Aorta (tissue), 5 donors: ENCODE measurements at places on chromosomes 1 and 21. TPM values are rescaled to one million over a fixed set of nuclear protein-coding genes. Genes with fewer than 3 reads are reported as not detected.

- no peaks in the 10 kb centered on the region for H3K27me3 ChIP-seq
- peak; percentile 73 for DNase-seq
- H3K4me3 ChIP-seq = no peak overlapping the region
Measured at GRCh38 chr1:9269078-9269501, 23.6 kb upstream of the SPSB1 start.

GRCh38 chr21:46171585-46171984 lies 12.7 kb downstream of the SPATC1L start:
- no peaks in the 10 kb centered on the region for H3K4me1 ChIP-seq
- no peak overlapping the region for H3K4me3 ChIP-seq
- H3K27me3 ChIP-seq = no peaks in the 10 kb centered on the region
- H3K27ac ChIP-seq = no peak overlapping the region
- no peak for DNase-seq
- H3K36me3 ChIP-seq = no peaks in the 10 kb centered on the region

DNA sequence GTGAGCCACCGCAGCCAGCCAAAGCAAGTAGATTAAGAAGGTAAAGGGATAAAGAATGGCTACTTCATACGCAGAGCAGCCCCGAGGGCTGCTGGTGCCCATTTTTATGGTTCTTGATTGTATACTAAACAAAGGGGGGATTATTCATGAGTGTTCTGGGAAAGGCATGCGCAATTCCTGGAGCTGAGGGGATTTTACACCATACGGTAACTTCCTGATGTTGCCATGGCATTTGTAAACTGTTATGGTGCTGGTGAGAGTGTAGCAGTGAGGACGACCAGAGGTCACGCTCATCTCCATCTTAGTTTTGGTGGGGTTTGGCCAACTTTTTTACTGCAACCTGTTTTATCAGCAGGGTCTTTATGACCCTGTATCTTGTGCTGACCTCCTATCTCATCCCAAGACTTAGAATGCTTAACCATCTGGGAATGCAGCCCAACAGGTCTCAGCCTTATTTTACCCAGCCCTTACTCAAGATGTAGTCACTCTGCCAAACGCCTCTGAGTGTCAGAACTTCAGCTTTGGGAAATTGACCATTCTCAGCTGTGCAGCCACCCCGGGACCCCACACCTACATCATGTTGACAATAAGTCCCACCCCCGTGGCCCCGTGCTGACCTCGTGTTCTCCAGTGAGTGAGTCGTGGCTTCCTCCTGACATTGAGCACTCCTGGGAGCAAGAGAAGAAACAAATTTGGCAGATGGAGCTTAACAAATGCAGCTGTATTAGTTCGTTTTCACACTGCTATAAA lies 149.4 kb upstream of the COL6A1 start:
- no peak for DNase-seq
- no peak overlapping the region for H3K27ac ChIP-seq
- no peaks in the 10 kb centered on the region for H3K4me1 ChIP-seq
- no peaks in the 10 kb centered on the region for H3K36me3 ChIP-seq

Gene SELP
- 9.1 TPM for total RNA-seq

- H3K27ac ChIP-seq = no peak overlapping the region
- no peaks in the 10 kb centered on the region for H3K27me3 ChIP-seq
- no peaks in the 10 kb centered on the region for H3K4me1 ChIP-seq
- H3K4me3 ChIP-seq = no peak overlapping the region
Measured at GRCh38 chr1:213985209-213986019, 2.4 kb upstream of the PROX1 start.

DNA sequence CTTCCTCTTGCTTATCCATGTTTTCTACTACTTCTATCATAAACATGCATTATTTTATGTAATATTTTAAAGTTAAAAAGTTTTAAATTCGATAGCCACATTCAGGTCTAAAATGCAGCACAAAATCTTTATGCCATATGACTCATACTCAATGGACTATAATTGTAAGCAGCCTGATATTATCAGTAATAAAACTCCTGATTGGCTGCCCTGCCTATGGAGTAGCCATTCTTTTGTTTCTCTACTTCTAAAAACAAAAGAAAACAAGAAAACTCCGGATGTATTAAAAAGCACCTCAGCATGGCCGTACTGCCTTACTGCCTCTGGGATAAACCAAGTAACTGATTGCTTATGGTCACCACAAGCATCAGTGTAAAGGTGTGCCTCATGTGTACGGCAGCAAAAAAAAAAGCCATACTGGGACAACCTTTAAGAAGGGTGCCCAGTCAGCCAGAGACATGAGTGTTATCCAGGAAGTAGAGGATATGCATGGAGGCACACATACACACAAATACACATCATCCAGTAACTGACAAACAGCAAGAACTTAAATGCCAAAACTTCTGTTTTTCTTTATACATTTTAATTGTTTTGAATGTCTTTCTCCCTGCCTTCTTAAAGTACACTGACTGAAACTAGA lies 9.2 kb downstream of the SLC35D1 start:
- no peak overlapping the region for H3K27ac ChIP-seq
- H3K27me3 ChIP-seq = no peaks in the 10 kb centered on the region
- H3K4me3 ChIP-seq = no peak overlapping the region
- no peaks in the 10 kb centered on the region for H3K4me1 ChIP-seq
- DNase-seq = no peak

DNA sequence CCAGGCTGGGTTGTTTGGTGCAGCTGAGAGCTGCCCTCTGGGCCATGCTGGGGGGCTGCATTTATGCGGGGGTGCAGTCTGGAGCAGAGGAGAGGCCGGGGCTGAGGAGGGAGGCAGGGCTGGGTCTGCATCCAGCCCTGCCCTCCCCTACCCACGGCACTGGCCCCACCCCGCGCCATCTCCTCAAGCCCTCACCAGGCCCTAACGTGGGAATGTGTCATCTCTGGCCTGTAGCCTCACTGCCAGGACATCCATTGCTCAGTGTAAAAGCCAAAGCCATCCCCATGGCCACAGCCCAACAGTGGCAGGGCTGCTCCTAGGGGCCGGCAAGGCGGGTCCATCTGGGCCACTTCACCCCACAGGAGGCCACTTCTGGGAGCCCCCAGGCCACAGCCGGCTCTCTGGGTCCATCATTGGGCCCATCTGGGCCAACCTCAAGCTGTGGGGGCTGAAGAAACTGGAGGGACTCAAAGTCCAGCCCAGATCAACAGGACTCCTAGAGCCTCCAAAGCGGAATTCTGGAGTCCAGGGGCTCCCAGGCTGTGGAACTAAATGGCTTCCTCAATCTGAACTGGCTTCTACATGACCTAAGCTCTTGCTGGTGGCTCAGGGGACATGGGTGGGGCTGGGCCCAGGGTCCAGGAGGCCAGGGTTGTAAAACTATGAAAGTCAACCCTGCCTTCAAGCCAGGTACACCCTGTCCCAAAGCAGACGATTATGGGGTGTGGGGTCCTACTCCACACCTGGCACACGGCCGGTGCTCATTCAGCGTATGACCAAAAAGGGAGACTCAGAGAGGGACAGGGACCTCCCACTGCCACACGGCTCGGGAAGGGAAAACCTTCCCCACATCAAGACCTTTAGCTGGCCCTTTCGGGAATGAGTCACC lies 32.6 kb downstream of the RUNX3 start:
- H3K36me3 ChIP-seq = no peaks in the 10 kb centered on the region
- H3K4me1 ChIP-seq = no peaks in the 10 kb centered on the region
- H3K27ac ChIP-seq = no peak overlapping the region
- H3K27me3 ChIP-seq = no peaks in the 10 kb centered on the region
- no peak overlapping the region for H3K4me3 ChIP-seq

Gene KCNT2
- total RNA-seq = 13.8 TPM

GRCh38 chr1:119549719-119550132 lies 42.7 kb downstream of the HSD3B1 start:
- H3K4me1 ChIP-seq = no peaks in the 10 kb centered on the region
- H3K4me3 ChIP-seq = no peak overlapping the region
- no peaks in the 10 kb centered on the region for H3K36me3 ChIP-seq
- DNase-seq = no peak
- no peak overlapping the region for H3K27ac ChIP-seq
- no peaks in the 10 kb centered on the region for H3K27me3 ChIP-seq

Gene RGS13
- total RNA-seq = 0.71 TPM

- no peaks in the 10 kb centered on the region for H3K4me1 ChIP-seq
- no peak for DNase-seq
Measured at GRCh38 chr1:245211761-245212160, 57.0 kb downstream of the KIF26B start.

Gene AVPR1B
- total RNA-seq = not detected

- DNase-seq = no peak
- peaks cover 9% of the 10 kb centered on the region for H3K4me1 ChIP-seq
- peak overlapping the region; percentile 14 for H3K27ac ChIP-seq
- H3K27me3 ChIP-seq = no peaks in the 10 kb centered on the region
Measured at GRCh38 chr1:205915354-205915990, 27.8 kb downstream of the SLC26A9 start.

Gene TMEM200B
- total RNA-seq = 18.2 TPM

DNA sequence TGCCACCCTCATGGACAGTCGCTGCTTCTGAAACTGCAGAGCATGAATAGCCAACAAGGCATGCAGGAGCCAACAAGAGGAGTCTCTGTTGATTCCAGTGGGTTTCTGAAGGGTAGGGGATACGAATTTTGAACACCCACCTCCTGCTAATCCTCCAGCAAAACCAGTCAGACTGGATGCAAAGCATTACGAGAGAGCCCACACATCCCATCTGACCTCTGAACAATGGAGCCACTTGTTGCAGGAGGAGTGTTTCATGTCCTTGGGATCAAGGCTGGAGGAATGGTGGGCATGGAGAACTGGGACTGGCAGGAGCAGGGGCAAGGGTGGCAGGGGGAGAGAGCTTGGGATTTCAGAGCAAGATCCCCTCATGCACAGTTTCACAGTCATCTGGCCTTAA lies 1.6 kb downstream of the VTCN1 start:
- DNase-seq = no peak
- H3K36me3 ChIP-seq = no peaks in the 10 kb centered on the region
- no peaks in the 10 kb centered on the region for H3K4me1 ChIP-seq
- no peak overlapping the region for H3K27ac ChIP-seq
- no peak overlapping the region for H3K4me3 ChIP-seq

DNA sequence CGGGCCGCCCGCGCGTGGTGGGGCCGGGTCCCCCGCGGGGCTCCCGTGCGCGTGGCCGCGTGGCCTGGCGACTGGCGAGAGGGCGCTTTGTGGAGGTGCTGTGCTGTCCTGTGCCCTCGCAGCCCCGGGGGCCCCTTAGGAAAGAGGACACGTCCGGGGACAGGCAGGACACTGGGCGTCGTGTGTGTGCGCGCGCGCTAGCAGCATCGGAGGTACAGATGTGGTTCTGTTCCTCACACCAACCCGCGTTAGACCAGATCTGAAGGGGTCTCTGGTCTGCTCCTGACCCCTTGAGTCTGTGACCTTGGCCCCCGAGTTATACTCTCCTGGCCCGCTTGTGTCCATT lies 489 bp downstream of the ACTN2 start:
- no peaks in the 10 kb centered on the region for H3K27me3 ChIP-seq
- H3K36me3 ChIP-seq = no peaks in the 10 kb centered on the region
- H3K27ac ChIP-seq = peak overlapping the region; percentile 32
- DNase-seq = no peak
- H3K4me1 ChIP-seq = peaks cover 2% of the 10 kb centered on the region

GRCh38 chr1:19028110-19028509 lies 71.6 kb upstream of the IFFO2 start:
- no peak for DNase-seq
- no peak overlapping the region for H3K27ac ChIP-seq
- no peaks in the 10 kb centered on the region for H3K27me3 ChIP-seq
- no peaks in the 10 kb centered on the region for H3K4me1 ChIP-seq

Gene PRRC2C
- total RNA-seq = 170 TPM

Gene DUSP10
- 5.3 TPM for total RNA-seq

Gene PFDN2
- total RNA-seq = 36.4 TPM

Gene BGLAP
- 2.9 TPM for total RNA-seq

Gene ADCY10
- total RNA-seq = 0.24 TPM

Gene ELOA
- total RNA-seq = 30.3 TPM

DNA sequence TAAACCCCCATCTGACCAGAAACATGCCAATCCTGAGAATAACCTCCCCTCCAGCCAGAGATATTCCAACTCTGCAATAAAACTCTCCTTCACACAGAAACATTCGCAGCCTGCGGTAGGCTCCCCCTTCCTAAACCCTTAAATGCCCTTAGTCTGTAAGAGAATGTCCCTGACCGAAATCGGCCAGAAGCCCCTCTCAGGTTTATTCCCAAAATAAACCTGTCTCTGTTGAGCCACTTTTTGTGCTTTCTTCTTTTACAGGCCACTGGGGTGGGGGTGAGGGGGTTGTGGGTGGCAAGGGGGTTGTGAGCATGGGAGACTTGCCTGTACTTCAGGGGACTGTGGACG lies 4.6 kb downstream of the PRXL2B start:
- DNase-seq = peak; percentile 30
- H3K4me1 ChIP-seq = no peaks in the 10 kb centered on the region
- no peak overlapping the region for H3K27ac ChIP-seq
- H3K4me3 ChIP-seq = no peak overlapping the region

Gene RHEX
- total RNA-seq = 3.3 TPM

GRCh38 chr1:164659621-164660411 lies 100.8 kb downstream of the PBX1 start:
- H3K4me3 ChIP-seq = no peak overlapping the region
- no peaks in the 10 kb centered on the region for H3K4me1 ChIP-seq
- no peaks in the 10 kb centered on the region for H3K27me3 ChIP-seq

DNA sequence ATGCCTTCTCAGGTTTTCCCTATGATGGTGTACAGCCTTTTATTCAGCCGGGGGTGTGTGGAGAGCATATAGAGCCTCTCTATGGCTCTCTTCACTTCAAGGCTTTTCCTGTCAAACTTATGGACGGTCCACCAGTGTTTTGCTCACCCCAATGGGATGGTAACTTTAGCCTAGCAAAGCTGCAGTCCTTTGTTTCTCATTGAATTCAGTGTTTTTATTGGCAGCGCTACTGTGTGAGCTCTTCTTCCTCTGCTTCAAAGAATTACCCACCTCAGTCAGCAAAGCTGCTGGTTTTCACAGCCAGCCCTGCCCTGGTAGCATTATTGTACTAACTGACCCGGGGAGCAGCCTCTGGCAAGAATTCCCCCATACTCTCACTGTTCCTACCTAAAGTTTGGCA lies 145.3 kb upstream of the RRP15 start:
- no peaks in the 10 kb centered on the region for H3K4me1 ChIP-seq
- no peak for DNase-seq
- H3K4me3 ChIP-seq = no peak overlapping the region
- H3K27ac ChIP-seq = no peak overlapping the region
- H3K36me3 ChIP-seq = no peaks in the 10 kb centered on the region
- H3K27me3 ChIP-seq = no peaks in the 10 kb centered on the region

GRCh38 chr1:24275510-24275909 lies 43.6 kb upstream of the GRHL3 start:
- no peaks in the 10 kb centered on the region for H3K4me1 ChIP-seq
- H3K27ac ChIP-seq = no peak overlapping the region
- no peak overlapping the region for H3K4me3 ChIP-seq
- H3K27me3 ChIP-seq = no peaks in the 10 kb centered on the region
- DNase-seq = no peak

Gene ASPM
- 0.42 TPM for total RNA-seq

- no peaks in the 10 kb centered on the region for H3K36me3 ChIP-seq
- no peak overlapping the region for H3K4me3 ChIP-seq
- H3K27ac ChIP-seq = no peak overlapping the region
- H3K27me3 ChIP-seq = no peaks in the 10 kb centered on the region
Measured at GRCh38 chr1:47444562-47445465, 7.0 kb downstream of the FOXD2 start.

Gene PLA2G2F
- total RNA-seq = not detected
